H1 (cell line): ENCODE measurements at places on chromosomes 2 and 18.

- DNase-seq = no peak
Observed at GRCh38 chr18:70246061-70246466, 40.6 kb upstream of the RTTN start.

DNA sequence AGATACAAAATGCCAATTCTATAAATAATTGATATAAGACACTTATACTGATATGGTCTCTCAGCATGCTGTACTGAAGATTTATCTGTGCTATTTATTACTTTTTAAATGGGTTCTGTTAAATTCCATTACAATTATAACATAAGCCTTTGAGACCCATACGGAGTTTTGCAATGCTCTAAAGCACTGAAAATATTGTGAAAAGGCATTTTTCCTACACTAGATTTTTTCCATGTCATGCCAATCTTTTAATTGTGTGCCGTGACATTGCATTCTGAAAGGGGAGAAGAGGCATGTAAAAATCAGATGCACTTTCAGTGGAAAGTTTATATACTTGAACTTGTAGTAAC lies 46.5 kb downstream of the EFEMP1 start:
- DNase-seq = no peak

DNA sequence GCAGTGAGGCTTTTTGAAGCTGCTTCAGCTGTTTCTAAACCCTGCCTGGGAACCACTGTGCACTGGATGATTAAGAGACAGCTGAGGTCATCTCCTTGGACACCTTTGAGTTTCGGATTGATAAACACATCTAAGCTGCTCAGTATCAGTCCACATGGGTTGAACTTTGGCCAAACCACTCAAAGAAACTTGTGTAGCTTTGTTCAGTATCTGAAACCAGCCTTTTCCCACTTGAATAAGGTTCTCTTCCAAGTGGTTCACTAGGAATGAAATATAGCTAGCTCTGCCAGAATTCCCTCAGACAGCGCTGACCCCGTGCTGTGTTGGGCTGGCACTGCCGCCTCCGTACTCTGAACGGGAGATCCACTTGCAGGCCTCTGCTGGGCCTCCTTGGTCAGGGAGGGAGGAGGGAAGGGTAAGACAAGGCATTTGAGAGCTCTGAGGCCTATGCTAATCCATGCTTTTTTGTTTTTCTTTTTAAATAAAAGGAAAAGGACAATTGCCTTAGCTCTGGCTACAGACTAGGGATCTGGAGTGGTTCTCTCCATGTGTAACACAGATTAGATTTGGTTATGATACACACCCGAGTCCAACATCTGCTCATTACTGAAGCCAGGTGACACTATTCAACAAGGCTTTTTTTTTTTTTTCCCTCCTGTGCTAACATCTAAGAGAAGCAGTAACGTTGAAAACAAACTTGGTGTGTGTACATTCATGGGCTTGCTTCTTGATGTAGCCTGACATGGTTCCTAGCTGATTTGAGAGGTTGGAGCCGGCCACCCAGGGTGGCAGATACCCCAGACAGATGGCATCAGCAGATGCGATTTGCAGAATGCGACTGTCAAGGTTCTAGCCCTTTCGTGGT lies 67.7 kb downstream of the NCK2 start:
- no peak for DNase-seq

- DNase-seq = no peak
Observed at GRCh38 chr2:130376433-130377293, 20.8 kb downstream of the PTPN18 start.

- DNase-seq = no peak
Observed at GRCh38 chr18:58980991-58981390, 116.3 kb downstream of the ZNF532 start.

GRCh38 chr2:46540496-46541331 lies 61.3 kb downstream of the TMEM247 start:
- DNase-seq = no peak

DNA sequence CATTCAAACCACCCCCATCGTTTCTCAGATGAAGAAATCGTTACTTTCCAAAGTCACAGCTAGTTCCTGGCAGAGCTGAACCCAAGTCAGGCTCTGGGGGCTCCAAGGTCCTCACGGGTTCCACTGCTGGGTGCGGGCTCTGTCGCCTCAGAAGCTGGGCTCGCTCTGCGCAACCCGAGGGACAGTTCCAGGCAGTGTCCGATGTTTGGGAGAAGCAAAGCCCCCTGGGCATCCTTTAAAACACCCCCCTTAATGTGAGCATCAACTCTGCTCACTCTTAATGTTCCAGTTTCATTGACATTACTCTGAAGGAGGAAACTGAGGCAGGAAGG lies 796 bp downstream of the AOX1 start:
- DNase-seq = no peak
